Activated CD4-positive, alpha-beta memory T cell treated with anti-CD3 and anti-CD28 coated beads for 36 hours (primary cell): ENCODE measurements at places on chromosomes 7 and 10.

GRCh38 chr7:132759482-132760243, 183.4 kb upstream of the PLXNA4 start:
- DNase-seq = no peak

DNA sequence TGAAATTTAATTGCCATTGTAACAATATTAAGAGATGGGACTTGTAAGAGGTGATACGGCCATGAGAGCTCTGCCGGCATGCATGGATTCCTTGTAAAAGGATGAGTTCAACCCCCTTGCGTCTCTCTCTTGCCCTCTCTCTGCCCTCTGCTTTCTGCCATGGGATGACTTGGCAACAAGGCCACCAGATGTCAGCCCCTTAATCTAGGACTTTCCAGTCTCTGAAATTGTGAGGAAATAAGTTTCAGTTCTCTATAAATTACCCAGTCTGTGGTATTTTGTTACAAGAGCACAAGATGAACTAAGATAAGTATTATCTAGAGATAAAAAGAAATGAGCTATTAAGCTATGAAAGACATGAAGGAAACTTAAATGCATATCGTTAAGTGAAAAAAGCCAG, 145.7 kb upstream of the AHR start:
- no peak for DNase-seq

DNA sequence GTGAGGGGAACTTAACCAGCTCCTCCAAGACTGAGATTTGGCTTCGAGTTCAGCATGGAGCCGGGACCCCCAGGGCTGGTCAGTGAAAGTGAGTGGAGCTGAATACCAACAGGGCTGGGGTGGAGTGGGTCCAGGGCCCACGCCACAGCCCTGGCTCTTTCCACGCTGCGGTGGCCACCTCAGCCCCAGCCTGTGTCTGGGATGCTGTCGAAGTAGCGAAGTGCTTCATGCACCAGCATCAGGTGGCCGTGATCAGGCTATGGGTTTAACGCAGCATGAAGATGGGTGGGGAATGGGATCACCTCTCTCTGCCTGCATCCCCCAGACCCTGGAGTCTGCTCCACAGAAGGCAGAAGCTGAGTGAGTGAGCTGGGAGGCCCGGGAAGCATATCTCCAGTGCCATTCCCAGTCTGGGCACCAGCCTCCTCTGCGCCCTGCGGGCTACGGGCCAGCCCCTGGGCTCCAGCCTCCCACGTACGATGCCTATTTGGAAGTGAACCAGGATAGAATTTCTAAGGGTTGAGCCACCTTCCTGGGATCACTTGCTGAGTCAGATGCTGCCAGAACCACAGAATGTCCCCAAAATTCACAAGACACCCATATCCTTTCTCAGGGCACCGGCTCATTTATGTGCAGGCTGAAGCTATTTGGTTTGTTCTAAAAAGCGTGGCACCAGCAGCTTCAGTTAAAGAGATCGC, 131.1 kb upstream of the CHST15 start:
- no peak for DNase-seq

DNA sequence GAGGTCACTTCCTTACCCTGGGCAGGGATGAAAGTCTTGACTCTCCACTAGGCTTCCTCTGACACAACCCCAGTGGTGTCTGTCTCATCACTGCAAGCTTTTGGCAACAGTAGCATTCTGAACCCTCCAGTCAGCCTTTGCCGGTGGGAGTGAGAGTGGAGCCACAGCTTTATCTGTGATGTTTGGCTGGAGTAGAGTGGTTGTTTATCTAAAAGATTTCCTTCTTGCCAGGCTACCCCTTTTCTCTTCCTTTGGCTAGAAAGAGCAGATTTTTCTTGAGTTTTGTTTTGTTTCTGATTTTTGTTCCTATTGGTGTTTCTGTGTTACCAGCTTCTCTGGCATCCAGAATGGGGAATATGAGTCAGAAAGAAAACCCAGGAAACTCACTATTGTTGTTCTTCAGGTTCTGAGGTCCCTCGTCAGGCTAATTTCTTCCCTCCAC, 98.9 kb upstream of the KIF5B start:
- DNase-seq = no peak

GRCh38 chr7:100854146-100854895, 1.8 kb downstream of the SLC12A9 start:
- no peak for DNase-seq

DNA sequence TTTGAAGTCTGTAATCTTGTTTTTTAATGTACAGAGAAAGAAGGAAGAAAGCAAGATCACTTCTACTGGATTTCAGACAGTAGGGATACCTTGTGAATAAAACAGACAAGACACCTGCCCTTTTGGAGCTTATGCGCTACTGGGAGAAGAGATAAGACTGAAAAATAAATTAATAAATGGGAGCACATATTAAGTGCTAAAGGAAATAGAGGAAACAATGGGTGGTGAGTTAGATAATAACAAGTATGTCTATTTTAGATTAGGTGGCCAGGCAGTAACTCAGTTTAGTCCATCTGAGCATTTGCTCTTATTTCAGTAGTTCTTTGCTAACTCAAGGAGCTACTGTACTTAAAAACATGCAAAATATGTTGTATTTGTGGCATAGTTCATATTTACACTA, 15.9 kb downstream of the MIOS start:
- no peak for DNase-seq

DNA sequence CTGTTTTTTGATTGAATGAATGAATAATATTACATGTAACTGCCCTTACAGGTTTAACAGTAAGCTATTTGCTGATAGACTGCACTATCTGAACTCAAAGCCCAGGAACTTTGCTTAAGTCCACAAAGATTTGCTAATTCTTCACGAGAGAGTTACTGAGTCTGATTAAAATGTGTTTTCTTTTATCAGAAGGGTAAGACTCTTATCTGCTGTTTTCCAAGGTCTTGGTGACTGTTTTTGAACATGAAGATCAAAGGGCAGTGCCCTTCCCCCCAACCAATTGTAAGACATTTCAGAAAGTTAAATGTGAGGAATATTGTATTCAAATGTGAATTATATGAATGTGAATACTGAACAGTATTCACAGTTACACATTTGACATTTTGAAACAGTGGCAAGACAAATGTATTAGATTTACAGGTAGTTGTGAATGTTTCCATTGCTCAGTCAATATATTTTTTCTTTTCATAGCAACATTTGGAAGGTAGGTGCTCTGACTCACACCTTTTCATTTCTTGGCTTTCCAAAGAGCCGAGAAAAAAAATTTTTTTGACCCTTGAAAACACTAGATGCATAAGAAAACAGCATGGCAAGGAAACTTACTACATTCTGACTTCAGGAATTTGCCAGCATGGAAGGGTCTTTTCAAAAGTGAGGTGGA, 62.7 kb downstream of the DKK1 start:
- DNase-seq = no peak

- no peak for DNase-seq
Measured at GRCh38 chr7:49089717-49090116, 165.4 kb downstream of the CDC14C start.
